ENCODE measurements at places on chromosomes 7 and 10.
A peak's percentile ranks its signal among the peaks of the same experiment; 100 is the strongest.

- DNase-seq: no peak
Measured at GRCh38 chr7:77843194-77843593, 44.6 kb downstream of the PHTF2 start.

GRCh38 chr7:114459574-114459973, 45.0 kb downstream of the FOXP2 start:
- DNase-seq: no peak

- no peak for DNase-seq
Measured at GRCh38 chr7:144032516-144032915, 16.2 kb upstream of the OR2A5 start.

DNA sequence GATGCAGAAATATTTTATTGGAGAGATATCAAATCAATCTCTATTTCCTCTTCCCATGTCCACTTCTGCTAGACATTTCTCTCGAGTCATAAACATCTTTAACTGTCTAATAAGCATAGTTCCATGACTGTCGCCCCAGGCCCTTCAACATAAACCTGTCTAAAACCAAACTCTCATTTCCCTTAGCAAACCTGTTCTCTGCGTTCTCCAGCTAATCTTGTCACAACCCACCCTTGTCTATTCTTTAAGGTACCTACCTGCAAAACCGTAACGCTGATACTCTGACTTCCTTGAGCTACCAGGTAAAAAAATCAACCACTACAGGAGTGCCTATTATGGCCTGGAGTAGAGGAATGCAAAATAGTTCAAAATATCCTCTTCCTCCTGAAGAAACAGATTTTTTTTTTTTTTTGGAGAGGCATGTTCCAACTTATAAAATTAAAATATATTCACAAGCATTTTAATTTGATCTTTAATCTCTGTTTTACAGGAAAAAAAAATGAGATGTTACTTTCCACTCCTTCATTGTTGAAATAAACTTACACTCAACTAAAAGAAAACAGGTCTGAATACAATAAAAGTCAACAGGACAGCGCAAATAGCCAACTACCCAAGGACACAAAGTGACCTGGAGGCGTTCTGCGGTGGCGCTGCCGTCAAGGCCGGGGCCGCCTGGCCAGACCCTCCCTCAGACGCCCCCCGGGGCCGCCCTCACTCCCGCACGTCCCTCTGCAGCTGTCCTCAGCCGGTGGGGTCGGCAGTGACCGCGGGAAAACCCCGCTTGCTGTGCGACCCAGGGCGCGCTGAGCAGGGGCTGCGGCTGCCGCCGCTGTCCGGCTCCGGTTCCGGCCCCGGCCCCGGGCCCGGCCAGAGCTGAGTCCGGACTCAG, 765 bp downstream of the SLC25A40 start:
- peak; percentile 2 for DNase-seq

DNA sequence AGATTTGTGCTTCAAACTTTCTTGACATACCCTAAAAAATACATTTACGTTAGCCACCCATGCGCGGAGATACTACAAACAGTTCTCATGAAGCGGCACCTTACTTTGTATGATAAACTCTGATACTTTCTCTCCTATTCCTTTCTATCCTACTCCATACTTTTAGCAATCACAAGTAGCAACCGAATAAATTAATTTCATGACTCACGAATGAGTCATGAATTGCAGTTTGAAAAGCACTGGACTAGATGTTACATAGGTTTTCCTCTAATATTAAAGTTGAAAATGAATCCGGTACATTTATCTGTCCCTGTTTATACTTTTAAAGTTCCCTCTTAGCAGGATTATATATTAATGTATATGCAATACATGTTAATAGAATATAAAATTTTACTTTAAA, 67.6 kb downstream of the CUBN start:
- no peak for DNase-seq

DNA sequence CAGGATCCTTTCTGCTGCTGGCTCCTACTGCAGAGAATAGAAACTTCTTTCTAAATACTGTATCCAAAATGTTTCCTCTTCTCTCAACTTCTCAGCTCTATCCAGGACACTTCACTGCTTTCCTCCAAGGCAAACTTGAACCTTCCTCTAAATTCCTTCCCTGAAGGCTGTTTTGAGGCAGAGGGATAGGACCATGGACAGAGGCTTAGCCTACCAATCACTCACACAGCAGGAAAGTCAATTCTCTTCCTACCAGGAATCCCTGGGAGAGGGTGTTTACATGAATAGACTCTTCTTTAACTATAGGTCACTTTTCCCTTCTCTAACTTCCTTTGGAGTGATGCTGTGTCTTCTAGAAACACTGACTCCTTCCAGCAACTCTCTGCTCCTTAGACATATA, 115.6 kb upstream of the MKLN1 start:
- no peak for DNase-seq

DNA sequence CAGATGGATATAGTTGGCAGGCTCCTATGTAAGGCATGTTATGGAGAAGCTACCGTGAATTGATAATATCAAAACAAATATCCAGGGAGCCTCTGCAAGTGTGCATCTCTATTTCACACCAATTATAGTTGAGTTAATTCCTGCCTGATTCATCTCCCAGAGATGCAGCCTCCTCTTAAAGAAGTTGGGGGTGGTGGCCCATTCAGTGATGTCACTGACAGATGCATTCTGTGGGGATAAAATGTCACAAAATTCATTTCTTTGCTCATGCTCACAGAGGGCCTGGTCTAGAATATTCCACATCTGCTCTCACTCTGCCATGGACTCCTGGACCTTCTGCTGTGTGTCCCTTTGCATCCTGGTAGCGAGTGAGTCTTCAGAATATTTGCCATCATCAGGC, 189.1 kb upstream of the PRSS1 start:
- DNase-seq: no peak
